NCI-H2227 treated with DMSO at 0.1 percent for 48 hours (cell line): ENCODE measurements at places on chromosomes 7 and 10.
A peak's percentile ranks its signal among the peaks of the same experiment; 100 is the strongest.

DNA sequence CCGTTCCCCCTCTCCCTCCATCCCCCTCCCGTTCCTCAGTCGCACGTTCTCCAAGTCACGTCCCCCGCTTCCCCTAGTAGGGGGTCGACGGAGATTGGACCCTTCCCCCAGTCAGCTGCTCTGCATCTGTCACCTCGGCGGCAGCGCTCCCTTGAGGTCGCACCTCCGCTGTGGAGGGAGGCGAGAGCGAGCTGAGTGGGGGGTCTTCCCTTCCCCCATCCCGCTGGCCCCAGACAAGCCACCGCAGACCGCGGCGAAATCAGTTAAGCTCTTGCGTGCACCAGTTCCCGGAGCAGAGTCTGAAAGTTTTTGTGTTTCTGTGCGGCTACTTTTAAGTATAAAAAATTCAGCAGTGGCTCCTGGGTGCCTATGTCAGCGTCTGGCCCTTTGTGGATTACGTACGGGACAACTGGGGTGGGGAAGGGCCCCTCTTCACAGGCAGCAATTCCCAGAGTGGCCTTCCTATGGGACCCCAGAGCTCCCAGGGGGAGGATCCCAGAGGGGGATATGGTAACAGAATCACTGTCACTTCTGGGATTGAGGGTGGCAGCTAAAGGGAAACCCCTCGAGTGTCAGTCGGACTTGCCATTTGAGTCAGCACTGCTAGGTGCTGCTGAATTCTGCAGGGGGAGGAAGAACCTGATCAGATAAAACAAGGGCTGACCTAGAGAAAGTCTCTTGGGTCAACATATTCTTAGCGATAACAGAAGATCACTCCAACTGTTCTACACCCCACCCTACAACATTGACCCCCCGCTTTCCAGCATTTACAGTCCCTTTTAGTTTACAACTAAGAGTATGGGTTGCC lies 12.5 kb upstream of the DDIT4 start:
- no peak for DNase-seq

DNA sequence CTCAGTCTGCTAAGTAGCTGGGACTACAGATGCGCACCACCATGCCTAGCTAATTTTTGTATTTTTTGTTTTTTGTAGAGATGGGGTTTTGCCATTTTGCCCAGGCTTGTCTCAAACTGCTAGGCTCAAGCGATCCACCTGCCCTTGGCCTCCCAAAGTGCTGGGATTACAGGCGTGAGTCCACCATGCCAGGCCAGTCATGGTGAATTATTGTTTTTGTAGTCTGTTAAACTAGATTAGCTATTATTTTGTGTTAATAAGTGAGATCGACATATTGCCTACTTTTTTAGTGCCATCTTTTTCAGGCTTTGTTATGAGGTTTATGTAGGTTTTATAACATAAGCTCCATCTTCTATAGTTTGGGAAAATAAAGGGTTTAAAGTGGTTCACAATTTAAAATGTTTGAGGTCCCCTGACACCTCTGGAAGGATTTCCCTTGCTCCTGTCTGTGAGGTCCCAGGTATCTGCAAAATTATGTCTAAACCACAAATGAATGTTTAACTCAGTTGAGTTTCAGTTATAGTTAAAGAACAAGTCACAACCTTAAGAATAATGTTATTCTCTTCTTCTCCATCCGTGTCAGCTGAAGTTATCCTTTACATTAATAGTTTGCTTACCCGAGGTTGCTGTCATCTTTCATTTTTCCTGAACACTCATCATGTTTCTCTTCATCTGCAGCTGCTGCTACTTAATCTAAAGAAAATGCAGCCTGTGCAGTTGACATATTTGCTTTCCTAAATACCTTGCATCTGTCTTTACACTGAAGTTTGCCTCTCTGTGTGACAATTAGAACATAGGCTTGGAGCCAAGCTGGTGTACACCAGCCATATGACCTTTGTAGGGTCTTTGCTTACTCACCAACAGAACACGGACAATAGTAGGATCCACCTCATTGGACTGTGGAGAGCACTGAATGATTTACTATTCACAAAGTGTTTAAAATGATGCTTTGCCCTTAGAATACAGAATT lies 8.9 kb upstream of the VSTM4 start:
- DNase-seq, result no peak

DNA sequence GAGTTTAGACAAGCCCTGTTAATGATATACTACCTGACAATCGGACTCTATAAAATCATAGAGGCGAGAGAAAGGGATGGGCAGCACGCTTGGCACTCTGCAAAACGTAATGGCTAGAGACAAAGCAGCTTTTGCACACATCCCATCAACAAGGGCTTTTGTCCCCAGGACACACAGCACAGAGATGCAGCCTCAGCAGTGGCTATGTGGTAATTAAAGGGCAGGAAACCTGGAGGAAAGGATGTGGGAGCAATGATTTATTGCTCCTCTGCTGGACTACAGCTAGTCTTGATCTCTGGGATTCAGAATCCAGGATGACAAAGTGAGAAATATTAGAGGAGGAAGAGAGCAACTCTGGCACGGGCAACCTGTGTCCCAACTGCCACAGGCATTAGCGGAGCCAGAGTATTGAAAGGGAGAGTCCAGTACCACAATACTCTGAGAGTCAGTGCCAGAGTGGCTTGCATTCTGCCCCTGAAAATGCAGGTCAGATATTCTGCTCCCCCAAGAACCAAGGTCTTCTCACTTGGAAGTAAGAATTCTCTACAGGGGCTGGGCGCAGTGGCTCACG lies 96.5 kb downstream of the ARMH3 start:
- peak; percentile 71 for DNase-seq

DNA sequence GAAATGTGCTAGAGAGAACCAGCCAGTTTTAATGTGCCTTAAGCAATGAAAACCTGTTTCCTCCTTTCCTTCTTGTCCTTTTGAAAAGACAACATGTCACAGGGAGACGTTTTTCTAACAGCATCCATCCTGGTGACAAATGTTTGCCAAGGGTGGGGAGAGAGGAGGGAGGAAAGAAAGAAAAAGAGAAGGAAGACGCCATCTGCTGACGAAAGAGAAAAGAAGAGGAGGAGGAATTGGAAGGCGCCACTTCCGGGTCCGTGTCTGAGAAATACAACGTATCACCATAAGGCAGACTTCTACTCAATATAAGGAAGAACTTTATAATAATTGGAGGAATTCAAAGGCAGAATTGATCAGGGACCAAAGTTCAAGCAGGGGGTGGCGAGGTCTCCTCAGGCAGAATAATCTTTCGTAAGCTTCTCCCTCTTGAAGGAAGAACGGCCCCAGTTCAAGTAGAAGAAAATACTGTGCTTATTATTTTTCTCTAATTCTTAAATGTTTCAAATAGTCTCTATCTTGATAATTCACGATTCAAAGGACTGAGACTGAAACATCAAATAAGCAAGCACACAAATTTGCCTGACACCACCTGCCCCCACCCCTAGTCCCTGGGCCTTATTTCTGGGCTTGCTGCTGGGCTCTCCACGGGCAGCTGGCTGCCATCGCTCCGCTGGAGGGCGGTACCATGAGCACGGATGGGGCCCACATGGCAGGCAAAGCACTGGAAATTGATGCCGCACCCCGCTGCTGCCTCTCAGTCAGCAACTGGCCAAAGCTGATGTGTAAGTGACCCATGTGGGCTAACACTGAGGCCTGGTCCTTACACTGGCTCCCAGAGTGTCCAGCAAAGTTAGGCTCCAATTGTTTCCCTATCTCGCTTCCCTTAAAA lies 273.7 kb upstream of the KLF14 start:
- DNase-seq, result peak; percentile 95

DNA sequence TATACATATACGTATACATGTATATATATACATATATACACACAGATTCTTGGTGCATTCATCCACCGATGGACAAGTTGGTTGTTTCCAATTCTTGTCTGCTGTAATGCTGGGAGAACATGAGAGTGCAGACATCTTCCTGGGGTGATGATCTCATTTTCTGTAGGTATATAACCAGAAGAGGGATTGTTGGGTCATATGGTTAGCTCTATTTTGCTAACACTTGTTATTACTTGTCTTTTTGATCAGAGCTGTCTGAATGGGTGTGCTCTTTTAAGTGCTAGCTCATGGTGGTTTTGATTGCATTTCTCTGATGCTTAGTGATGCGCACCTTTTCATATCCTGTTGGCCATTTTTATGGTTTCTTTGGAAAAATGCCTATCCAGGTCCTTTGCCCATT lies 106.4 kb downstream of the TAX1BP1 start:
- no peak for DNase-seq

DNA sequence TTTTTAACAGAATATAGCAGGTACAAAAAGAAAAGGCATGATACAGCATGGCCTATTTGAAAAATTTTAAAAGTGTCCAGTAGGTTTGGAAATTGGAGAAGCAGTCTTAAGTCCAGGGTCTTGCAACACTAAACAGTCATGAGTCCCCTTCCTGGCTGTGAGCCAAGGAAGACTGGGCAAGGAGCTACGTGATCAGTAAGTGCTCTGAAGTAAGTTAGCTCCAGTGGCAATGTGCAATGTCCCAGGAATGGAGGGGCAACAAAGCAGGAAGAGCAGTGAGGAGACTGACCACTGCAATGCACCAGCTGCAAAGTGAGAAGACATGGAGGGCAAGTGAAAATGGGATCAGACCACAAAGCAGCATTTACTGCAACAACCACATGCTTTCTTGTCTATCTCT lies 72.9 kb upstream of the GRID1 start:
- DNase-seq, result no peak

DNA sequence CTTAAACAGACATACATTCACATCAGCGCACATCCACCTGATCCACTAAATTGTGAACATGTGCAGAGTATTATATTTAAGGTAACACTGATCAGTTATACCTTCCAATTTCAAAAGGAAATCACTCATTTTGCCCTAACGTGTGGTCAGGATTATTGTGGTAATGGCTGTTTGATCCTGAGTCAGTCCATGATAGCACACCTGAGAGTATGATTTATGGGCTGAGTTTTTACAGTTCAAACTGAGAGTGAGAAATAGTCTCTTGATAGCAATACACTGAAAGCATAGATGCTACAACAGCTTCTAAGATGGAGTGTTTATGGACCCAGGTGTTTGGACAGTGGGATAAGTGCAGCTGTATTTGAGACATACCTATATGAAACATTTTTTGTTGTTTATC lies 96.7 kb downstream of the KIF20B start:
- no peak for DNase-seq

DNA sequence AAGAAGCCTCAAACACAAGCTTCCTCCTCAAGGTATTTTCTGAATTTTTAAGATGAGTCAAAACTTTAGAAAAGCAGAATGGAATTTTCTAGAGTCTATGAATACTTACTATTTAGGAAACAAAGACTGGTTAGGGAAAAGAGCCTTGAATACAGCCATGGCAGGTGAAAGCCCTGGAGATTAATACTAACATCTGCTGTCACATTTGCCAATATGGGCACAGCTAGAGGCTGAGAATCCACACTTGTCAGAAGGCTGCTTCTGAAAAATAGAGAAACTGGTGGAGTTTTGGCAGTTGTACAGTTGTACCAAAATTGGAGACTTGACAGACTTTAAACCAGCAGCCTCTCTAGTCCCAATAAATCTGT lies 24.3 kb upstream of the CNNM1 start:
- DNase-seq, result no peak

DNA sequence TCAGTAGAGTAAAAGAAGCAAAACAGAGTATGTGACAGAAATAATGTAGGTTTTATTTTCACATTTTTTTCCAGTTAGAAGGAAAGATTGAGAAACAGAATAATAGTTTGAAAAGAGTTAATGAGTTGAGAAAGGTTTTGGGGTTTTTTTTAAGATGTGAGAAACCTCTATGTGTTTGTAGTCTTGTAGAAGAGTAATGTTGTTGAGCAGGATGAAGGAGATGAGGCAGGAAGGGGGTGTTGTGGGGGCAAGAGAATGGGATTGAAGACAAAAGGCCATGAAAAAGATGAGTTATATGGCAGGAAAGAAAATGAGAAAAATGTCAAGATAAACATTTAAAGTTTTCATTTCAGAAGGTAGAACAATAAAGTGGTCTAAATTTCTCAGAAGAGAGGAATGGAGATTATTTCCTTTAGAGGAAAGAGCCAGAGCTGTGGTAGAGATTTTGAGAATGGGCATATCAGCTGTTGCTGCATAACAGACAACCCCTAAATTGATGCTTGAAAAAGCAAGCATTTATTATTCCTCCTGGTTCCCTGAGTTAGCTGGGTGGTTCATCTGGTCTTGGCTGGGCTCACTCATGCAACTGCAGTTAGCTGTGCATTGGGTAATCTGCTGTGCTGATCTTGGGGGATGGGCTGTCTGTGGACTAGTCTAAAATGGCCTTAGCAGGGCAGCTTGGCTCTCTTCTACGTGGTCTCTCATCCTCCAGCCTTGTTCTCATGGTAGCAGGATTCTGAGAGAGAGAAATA lies 27.1 kb downstream of the PCGF5 start:
- DNase-seq, result no peak

GRCh38 chr10:114279901-114280644 lies 41.0 kb downstream of the VWA2 start:
- DNase-seq, result no peak

- DNase-seq, result no peak
These were observed 356.9 kb downstream of the ARL4A start for GRCh38 chr7:13044309-13044708.

DNA sequence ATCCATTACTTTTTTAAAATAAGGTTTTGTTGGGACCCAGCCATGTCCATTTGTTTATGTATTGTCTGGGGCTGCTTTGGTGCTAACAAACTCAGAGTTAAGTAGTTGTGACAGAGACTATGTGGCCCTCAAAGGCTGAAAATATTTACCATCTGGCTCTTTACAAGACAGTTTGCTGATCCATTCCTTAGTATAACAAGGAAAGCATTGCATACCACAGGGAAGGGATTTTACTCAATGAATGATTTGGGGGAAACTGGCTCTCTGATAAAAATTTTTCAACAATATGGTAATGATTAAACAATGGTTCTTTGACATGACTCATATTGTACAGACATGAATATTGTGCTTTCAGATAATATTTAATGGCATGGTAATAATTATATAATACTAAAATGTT lies 738.1 kb downstream of the KCNMA1 start:
- DNase-seq, result no peak

- no peak for DNase-seq
These were observed 95.7 kb downstream of the PKD1L1 start for GRCh38 chr7:47852330-47853245.

DNA sequence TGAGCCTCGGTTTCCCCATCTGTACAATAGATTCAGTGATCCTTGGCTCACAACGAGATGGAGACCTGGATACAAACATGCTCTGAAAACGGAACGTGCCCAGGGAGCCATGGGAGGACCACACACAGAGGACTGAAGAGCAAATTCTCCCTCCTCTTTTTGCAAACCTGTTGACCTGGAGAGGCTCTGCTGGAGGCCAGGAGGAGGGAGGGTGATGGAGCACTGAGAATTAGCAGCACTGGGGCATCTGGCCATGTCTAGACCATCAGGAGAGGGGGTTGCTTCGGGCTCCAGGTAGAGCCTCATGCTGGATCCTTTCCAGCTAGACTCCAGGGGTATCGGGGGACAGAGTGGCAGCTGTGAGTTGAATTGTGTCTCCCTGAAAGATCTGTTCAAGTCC lies 97.4 kb upstream of the GPR26 start:
- no peak for DNase-seq

DNA sequence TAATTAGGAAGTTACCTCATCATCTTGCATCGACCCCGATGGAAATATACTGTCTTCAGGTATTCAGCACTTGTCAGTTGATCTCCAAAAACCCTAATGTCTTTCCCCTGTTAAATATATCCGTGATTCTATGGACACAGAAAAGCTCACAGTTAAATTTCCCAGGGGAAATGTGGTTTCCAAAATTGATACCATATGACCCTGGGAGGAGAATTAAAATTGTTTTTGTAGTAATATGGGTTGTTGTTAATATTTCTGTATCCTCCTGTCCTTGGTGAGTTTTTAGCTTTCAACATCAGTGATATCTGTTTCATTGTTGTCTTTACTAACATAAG lies 132.1 kb downstream of the CELF2 start:
- DNase-seq, result no peak
